ENCODE measurements at places on chromosomes 11 and 22. TPM values are rescaled to one million over a fixed set of nuclear protein-coding genes. Genes with fewer than 3 reads are reported as not detected.

RIMBP3B gene
- total RNA-seq, result 0.81 TPM

OR52M1 gene
- total RNA-seq, result not detected

MCAT gene
- 8.8 TPM for total RNA-seq

SERHL2 gene
- total RNA-seq, result 0.81 TPM

GP1BB gene
- total RNA-seq, result not detected

GRIA4 gene
- not detected for total RNA-seq

PARVA gene
- total RNA-seq, result 0.10 TPM

MTMR2 gene
- total RNA-seq, result 19.0 TPM

DRD2 gene
- total RNA-seq, result 0.30 TPM

OR8G1 gene
- not detected for total RNA-seq

SLC35C1 gene
- 15.0 TPM for total RNA-seq

PRR14L gene
- total RNA-seq, result 61.3 TPM

- peak overlapping the region; percentile 89 for H3K27ac ChIP-seq
- peaks cover 17% of the 10 kb centered on the region for H3K36me3 ChIP-seq
- H3K27me3 ChIP-seq, result no peaks in the 10 kb centered on the region
- H3K4me1 ChIP-seq, result peaks cover 58% of the 10 kb centered on the region
- peak; percentile 39 for DNase-seq
Observed at GRCh38 chr22:49853981-49854831, 562 bp downstream of the ZBED4 start.

GRCh38 chr11:45655347-45655756, 10.1 kb downstream of the CHST1 start:
- H3K27ac ChIP-seq, result no peak overlapping the region
- peak; percentile 58 for DNase-seq
- no peak overlapping the region for H3K4me3 ChIP-seq
- no peaks in the 10 kb centered on the region for H3K4me1 ChIP-seq
- H3K27me3 ChIP-seq, result peaks cover 18% of the 10 kb centered on the region

DNA sequence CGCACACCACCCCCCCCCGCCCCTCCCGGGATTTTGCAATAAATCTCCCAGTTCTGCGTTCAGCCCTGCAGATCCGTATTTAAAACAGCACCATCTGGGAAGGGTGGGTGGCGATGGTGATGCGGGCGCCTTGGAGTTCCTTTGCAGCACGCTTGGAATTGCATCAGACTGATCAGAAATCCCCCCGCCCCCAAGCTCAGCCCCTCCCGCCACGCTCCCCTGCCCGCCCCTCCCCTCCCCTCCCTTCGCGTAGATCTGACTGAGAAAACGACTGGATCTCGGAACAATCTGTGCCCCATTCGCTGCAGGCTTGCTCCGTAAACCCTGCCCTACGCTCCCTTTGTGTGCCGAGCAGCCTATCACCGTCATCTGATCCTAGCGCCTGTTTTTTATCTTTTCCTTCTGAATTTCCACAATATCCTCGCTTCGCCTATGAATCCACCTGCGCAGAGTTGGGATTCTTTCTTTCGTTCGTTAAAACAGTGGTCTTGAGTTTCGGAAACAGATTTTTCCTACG, 18.1 kb upstream of the BDNF start:
- H3K4me3 ChIP-seq, result no peak overlapping the region
- peaks cover 49% of the 10 kb centered on the region for H3K27me3 ChIP-seq
- DNase-seq, result no peak
- peaks cover 7% of the 10 kb centered on the region for H3K36me3 ChIP-seq
- H3K4me1 ChIP-seq, result no peaks in the 10 kb centered on the region

GRCh38 chr11:116314006-116314405, 458.8 kb downstream of the BUD13 start:
- H3K4me1 ChIP-seq, result no peaks in the 10 kb centered on the region
- no peak overlapping the region for H3K27ac ChIP-seq
- peaks cover 9% of the 10 kb centered on the region for H3K27me3 ChIP-seq
- no peaks in the 10 kb centered on the region for H3K36me3 ChIP-seq
- no peak overlapping the region for H3K4me3 ChIP-seq

GRCh38 chr22:49658902-49659280, 168.8 kb downstream of the BRD1 start:
- no peak overlapping the region for H3K27ac ChIP-seq
- no peak for DNase-seq
- peaks cover 31% of the 10 kb centered on the region for H3K4me1 ChIP-seq

- no peak for DNase-seq
- peaks cover 14% of the 10 kb centered on the region for H3K36me3 ChIP-seq
- H3K27me3 ChIP-seq, result no peaks in the 10 kb centered on the region
- H3K4me1 ChIP-seq, result peaks cover 23% of the 10 kb centered on the region
- H3K4me3 ChIP-seq, result no peak overlapping the region
Observed at GRCh38 chr22:49915610-49916009, 2.6 kb downstream of the ALG12 start.

GRCh38 chr22:28395920-28396753, 283.5 kb downstream of the TTC28 start:
- H3K27me3 ChIP-seq, result peaks cover 2% of the 10 kb centered on the region
- no peak for DNase-seq
- H3K27ac ChIP-seq, result peak overlapping the region; percentile 68

DNA sequence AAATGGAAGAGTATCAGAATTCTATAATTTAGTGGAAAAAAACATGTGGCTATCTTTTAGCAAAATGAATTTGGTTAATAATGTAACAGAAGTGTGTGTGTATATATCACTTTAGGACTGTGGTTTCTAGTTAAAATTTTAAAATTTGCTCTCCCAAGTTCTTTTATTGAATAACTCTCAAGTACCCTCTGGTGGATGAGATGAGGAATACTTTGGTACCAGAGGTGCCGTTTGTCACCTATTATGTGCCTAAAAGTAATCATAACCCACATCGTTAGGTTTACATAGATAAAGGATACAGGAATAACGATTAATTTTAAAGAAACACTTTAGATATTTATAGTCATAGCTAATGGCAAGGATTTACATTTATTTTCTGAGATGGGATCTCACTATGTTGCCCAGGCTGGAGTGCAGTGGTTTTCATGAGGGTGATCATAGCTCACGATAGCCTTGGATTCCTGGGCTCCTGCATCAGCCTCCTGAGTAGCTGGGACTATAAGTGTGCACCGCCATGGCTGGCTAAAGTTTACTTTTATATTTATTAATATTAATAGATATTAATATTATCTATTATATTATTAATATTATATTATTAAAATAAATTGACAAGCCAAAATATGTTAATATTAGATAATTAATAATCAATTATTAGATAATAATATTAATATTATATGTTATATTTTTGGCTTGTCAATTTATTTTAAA, 66.7 kb upstream of the CAPRIN1 start:
- H3K27ac ChIP-seq, result no peak overlapping the region
- no peak overlapping the region for H3K4me3 ChIP-seq
- no peaks in the 10 kb centered on the region for H3K4me1 ChIP-seq
- H3K36me3 ChIP-seq, result no peaks in the 10 kb centered on the region
- DNase-seq, result no peak

DNA sequence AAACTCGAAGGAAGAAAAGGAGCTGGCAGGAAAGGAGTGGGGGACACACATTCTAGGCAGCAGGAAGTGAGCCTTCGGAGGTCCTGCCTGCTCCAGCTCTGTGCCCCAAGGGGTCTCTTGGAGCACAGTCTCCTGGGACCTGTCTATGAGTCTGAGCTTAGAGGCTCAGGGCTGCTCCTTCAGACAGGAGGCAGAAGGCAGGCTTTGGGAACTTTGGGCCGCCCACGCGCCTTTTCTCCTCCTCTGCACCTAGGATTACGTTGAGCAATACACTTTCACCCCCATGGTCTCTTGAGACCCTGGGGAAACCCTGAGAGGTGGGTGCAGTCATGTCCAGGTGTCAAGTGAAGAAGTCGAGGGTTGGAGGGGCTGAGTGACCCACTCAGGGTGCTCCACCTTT, 965 bp downstream of the TCN2 start:
- no peak for DNase-seq
- no peak overlapping the region for H3K4me3 ChIP-seq
- no peak overlapping the region for H3K27ac ChIP-seq
- H3K4me1 ChIP-seq, result peaks cover 51% of the 10 kb centered on the region
- no peaks in the 10 kb centered on the region for H3K27me3 ChIP-seq

GRCh38 chr11:2663915-2664314, 35.9 kb downstream of the KCNQ1OT1 start:
- no peak overlapping the region for H3K27ac ChIP-seq
- no peak for DNase-seq
- H3K36me3 ChIP-seq, result peaks cover 17% of the 10 kb centered on the region
- H3K4me3 ChIP-seq, result no peak overlapping the region

DNA sequence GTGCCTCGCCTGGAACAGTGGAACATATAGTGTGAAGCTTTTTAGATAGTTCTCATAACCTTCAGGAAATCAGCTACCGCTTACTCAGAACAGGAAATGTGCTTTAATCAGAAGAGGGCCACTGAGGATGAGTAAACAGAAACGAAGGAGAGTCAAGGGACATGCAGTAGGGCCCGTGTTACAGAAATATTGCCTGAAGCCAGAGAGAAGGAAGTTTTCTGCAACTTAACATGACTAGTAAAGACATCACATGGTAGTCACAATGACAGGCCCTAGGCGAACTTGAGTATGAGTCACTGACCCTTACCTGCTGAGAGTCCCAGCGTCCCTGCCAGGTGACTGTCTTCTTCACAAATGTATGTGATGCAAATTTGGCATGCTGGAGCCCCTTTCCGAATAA, 39.4 kb downstream of the CARD18 start:
- peaks cover 38% of the 10 kb centered on the region for H3K36me3 ChIP-seq
- no peaks in the 10 kb centered on the region for H3K27me3 ChIP-seq
- peak overlapping the region; percentile 83 for H3K4me3 ChIP-seq
- H3K4me1 ChIP-seq, result peaks cover 33% of the 10 kb centered on the region
- peak overlapping the region; percentile 91 for H3K27ac ChIP-seq
- peak; percentile 45 for DNase-seq

GRCh38 chr22:20386972-20387371, 7.0 kb upstream of the ZNF74 start:
- no peak overlapping the region for H3K4me3 ChIP-seq
- peaks cover 27% of the 10 kb centered on the region for H3K27me3 ChIP-seq
- DNase-seq, result no peak
- H3K4me1 ChIP-seq, result no peaks in the 10 kb centered on the region
- H3K36me3 ChIP-seq, result no peaks in the 10 kb centered on the region

DNA sequence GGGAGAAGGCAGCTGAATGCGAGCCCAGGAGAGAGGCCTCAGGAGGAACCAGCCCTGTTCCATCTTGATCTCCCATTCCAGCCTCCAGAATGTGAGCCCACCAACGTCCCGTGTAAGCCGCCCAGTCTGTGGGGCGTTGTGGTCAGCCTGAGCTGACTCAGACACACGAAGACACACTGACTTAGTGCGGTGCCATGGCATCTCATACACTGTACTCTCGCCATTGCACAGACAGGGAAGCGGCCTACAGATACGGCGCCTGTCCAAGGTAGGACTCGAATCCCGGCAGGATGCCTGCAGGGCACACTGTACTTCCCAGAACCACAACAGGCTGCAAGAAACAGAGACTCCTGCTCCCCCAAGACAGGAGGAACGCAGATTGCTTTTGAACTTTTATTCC, 179.6 kb downstream of the CTTN start:
- H3K36me3 ChIP-seq, result no peaks in the 10 kb centered on the region
- H3K4me3 ChIP-seq, result no peak overlapping the region
- no peaks in the 10 kb centered on the region for H3K4me1 ChIP-seq
- no peak for DNase-seq

DNA sequence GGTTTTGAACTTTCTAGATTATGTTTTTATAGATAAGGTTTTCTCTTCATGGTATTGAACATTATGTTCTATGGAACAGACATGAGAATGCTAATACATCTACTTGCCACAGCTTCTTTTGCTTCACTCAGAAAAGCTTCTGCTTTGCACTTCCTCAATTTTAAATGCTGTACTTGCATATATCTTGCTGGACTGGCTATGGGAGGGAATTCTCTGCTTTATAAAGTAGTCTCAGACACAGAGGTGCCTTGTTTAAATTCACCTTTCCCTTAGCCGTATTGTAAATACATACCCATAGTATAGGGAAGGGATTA, 173.9 kb downstream of the DDX10 start:
- H3K27me3 ChIP-seq, result no peaks in the 10 kb centered on the region
- no peak overlapping the region for H3K4me3 ChIP-seq
- H3K27ac ChIP-seq, result no peak overlapping the region
- peaks cover 10% of the 10 kb centered on the region for H3K4me1 ChIP-seq
- H3K36me3 ChIP-seq, result peaks cover 15% of the 10 kb centered on the region

DNA sequence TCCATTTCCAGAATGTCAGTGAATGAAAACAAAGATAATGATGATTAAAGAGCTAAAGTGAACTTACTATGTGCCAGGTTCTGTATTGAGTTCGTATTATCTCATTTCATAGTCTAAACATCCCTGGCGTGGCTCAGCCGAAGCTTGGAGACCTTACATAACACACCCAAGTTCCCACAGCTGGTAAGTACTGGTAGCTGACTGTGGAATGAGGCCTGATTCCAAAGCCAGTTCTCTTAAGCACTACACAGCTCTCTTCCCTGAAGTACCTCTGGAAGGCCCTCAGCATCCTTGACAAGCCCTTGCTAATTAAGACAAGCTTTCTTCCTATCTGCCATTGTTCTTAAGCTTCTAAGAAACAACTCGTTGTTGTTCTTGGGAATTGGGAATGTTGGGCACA, 28.6 kb upstream of the NCAM1 start:
- no peaks in the 10 kb centered on the region for H3K36me3 ChIP-seq
- H3K27ac ChIP-seq, result no peak overlapping the region
- DNase-seq, result no peak
- peaks cover 1% of the 10 kb centered on the region for H3K27me3 ChIP-seq

- H3K27me3 ChIP-seq, result no peaks in the 10 kb centered on the region
- no peak for DNase-seq
- no peak overlapping the region for H3K27ac ChIP-seq
- no peaks in the 10 kb centered on the region for H3K4me1 ChIP-seq
Observed at GRCh38 chr11:127044535-127044934, 44.0 kb upstream of the KIRREL3 start.

- H3K4me3 ChIP-seq, result no peak overlapping the region
- no peak for DNase-seq
- no peaks in the 10 kb centered on the region for H3K4me1 ChIP-seq
- H3K27ac ChIP-seq, result no peak overlapping the region
Observed at GRCh38 chr11:10891151-10891720, 33.4 kb upstream of the ZBED5 start.

DNA sequence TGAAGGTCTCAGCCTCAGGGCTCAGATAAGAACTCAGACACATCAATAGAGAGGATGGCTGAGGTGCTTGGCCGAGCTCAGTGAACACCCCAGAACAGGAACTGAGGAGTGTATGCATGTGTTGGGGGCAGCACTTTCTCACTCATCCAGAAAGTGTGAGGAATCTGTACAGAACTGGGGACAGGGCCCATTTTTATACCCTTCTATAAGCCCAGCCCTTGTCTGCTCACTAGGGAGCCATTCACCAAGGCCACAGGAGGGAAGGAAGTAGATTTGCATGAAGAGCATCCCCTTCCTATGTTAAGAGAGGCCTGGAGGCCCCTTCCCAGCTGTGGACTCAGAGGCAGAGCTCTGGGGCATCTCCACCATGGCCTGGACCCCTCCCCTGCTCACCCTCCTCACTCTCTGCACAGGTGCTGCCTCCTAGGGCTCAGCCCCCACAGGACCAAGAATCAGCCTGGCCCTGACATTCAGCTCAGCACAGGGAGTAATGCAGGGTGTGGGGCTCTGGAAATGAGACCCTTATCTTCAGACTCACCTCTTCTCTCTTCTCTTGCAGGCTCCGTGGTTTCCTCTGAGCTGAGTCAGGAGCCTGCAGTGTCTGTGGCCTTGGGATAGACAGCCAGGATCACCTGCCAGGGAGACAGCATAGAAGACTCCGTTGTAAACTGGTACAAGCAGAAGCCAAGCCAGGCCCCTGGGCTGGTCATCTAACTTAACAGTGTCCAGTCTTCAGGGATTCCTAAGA, 39.9 kb upstream of the GGTLC2 start:
- DNase-seq, result no peak
- no peaks in the 10 kb centered on the region for H3K36me3 ChIP-seq
- H3K4me3 ChIP-seq, result no peak overlapping the region

- H3K4me1 ChIP-seq, result peaks cover 37% of the 10 kb centered on the region
- H3K27ac ChIP-seq, result no peak overlapping the region
- H3K27me3 ChIP-seq, result no peaks in the 10 kb centered on the region
- no peak overlapping the region for H3K4me3 ChIP-seq
- peaks cover 4% of the 10 kb centered on the region for H3K36me3 ChIP-seq
Observed at GRCh38 chr22:17239156-17239701, 20.0 kb upstream of the ADA2 start.

All from activated CD4-positive, alpha-beta memory T cell treated with anti-CD3 and anti-CD28 coated beads, Interleukin-2, amount 10 ng/mL, durations not matched to agents 7 days and 5 days (primary cell).